ENCODE measurements at places on chromosomes 3 and 15.

GRCh38 chr3:195583831-195584542 lies at the start of gene APOD:
Gene APOD, minus strand, starts transcription at chr3:195583940. Its CDS starts 4,479 bp downstream, at chr3:195579461.
- no peak for DNase-seq

DNA sequence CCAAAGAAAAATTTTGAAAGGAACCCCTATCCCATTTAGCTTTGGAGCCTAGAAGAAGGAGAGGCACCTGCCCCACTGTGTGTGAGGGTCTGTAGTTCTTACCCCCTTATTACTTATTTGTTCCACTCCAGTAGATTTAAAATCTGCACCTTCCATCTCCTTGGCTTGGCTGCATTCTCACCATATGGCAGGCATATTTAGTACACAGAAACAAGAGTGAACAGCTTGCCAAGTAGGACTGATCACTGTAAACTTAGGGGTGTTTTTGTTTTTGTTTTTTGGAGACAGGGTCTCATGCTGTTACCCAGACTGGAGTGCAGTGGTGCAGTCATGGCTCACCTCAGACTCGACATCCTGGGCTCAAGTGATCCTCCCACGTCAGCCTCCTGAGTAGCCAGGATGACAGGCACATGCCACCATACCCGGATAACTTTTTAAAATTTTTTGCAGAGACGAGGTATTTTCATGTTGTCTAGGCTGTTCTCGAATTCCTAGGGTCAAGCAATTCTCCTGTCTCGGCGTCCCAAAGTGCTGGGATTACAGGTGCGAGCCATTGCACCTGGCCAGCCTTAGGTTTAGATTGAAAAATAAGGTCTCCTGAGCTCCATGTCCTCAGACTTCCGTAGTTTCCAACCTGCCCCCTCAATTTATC lies 14.1 kb upstream of the ANXA2 start:
- no peak for DNase-seq

DNA sequence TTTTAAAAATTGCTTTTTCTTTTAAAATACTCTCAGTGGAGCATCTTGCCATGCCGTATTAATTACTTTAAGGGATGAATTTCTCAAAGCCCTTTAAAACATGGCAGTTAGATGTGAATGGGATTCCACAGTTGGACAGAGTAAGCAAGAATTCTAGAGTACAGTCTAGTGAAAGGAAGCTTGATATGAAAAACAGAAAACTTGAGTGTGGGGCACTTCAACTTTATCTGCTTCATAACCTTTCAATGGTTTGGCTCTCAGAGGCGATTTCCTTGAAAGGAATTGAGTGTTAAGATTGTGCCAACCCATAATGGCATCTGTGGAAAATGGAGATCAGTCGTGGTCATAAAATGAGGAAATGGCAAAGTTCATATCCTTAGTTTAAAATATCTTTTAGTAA lies 127.7 kb upstream of the SAMMSON start:
- DNase-seq: no peak

DNA sequence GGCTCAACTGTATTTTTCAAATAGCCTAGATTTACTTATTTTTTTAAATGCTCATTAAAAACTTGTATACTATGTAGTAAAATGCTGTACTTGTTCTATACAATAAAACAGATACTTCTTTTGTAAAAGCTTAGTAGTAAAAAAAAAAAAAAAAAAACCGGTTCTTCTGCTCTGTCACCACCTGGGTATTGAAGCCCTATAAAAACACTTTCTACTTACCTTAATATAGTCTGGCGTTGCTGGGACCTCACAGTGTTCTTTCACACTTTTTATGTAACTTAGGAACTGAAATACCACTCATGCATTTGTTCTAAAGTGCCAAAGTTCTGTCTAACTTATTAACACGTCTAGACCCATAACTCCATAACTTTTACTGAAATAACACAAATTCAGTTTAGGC lies 61.4 kb downstream of the TASOR start:
- no peak for DNase-seq

GRCh38 chr3:126982126-126982470 lies 817 bp upstream of the PLXNA1 start:
- DNase-seq: peak; percentile 35

DNA sequence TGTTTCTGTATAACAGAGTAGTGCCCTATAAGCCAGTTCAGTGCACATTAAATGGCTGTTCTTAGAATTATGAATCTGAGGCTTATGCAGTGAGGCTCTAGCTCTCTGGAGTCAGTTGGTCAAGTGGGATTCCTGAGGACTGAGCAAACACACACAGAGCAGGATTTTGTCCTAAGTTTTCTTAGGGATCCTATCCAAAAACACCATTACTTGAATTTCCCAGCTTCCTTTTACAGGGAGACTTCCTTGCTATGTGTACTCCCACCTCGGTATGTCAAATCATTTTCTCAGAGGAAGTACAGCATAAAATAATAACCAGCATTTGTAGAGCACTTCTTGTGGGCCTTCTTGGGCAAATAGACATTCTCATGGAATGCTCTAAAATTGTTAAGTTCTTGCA lies 63.1 kb upstream of the GOLGA6B start:
- no peak for DNase-seq

GRCh38 chr15:67761343-67761742 lies 64.0 kb upstream of the SKOR1 start:
- DNase-seq: no peak

- no peak for DNase-seq
Measured at GRCh38 chr15:32838338-32838737, 120.5 kb downstream of the GREM1 start.

GRCh38 chr3:177201700-177202397 lies 4.6 kb upstream of the TBL1XR1 start:
- peak; percentile 24 for DNase-seq

- no peak for DNase-seq
Measured at GRCh38 chr3:53753518-53754183, 92.6 kb downstream of the CHDH start.

DNA sequence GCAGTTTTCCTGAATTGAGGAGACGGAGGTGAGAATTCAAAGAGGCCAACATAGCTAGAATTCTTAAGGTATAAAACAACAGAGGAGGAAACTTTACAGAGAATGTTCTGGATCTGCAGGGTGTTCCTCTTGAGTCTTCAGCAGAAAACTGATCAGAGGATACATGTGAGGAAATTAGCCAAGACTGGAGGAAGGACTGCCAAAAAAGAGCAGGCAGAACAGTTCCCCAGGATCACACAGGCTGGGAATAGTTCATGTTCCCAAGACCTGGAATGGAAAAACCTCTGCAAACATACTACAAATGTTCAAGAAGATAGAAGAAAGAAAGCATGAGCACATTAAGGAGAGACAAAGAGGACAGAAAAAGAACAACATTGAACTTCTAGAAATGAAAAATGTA lies 7.5 kb downstream of the SLC49A4 start:
- no peak for DNase-seq

DNA sequence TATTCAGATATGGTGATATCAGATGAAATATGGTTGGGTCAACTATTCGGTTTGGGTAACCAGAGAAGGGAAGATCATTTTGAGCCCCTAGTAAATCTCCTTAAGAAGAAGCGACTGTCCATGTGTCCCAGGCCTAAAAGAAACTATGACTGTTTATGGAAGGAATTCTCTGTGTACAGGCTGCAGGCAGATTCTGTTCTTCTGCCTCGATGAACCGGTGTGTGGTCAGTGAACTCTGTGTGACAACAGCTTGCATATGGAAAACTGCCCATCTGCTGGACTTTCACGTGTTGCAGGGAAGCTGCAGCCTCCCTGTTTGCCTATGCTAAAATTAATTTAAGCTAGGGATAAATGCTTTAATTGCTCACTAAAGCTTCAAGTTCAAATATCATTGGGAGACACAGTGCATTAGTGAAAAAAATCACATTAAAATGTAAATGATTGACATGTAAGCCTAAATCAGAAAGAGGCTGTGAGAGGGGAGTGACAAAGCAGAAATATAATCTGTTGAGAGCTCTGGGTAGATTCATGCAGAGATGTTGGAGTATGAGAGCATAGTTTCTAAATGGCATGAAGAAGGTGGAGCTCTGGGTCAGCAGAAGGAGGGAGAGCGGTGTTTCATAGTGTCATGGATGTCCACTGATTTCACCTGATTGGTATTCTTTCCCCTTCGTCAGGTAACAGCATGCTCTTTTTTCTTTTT lies 65.4 kb upstream of the PFN2 start:
- no peak for DNase-seq

DNA sequence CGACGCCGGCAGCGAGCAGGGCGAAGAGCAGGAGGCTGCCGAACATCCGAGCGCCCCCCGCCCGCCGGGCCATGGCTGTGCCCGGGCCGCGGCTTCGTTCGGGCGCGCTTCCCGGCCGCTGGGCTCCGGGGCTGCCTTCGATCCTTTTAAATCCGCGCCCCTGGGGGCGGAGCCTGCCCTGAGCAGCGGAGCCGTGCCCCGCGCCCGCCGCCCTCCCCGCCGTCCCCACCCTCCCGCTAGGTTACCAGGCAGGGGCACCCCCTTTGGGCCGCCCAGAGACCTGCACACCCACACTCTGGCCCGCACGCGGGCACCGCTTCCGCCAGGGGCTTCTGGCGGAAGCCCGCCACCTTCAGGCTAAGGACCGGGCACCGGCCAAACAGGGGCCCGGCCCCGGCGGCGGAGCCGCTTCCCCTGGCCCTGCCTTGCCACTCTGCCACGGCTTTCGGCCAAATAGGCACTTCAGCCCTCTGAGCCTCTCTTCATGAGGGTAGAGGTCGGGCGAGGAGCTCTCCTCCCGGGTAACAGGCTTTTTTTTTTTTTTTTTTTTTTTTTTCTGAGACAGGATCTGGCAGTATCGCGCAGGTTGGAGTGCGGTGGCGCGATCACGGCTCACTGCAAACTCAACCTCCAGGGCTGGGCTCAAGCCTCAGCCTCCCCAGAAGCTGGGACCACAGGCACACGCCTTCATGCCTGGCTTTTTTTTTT lies at the start of gene NMB:
Gene NMB, minus strand, starts transcription at position 120 of the 708 bp plus-strand sequence. Its CDS starts 47 bp downstream, at position 73.
- peak; percentile 43 for DNase-seq

DNA sequence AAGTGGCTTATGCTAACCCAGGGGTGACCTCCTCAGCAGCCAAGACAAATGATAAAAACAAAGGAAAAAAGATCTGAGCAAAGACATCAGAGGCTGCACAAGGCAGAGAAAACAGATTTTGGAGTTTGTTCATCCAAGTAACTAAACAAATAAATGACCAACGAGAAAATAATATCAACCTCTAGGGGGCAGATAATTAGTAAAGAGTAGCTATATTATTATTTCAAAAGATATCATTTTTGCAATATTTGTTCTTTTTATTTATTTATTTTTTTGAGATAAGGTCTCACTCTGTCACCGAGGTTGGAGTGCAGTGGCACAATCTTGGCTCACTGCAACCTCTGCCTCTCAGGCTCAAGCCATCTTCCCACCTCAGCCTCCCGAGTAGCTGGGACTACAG lies 101.8 kb downstream of the PCCB start:
- DNase-seq: no peak

DNA sequence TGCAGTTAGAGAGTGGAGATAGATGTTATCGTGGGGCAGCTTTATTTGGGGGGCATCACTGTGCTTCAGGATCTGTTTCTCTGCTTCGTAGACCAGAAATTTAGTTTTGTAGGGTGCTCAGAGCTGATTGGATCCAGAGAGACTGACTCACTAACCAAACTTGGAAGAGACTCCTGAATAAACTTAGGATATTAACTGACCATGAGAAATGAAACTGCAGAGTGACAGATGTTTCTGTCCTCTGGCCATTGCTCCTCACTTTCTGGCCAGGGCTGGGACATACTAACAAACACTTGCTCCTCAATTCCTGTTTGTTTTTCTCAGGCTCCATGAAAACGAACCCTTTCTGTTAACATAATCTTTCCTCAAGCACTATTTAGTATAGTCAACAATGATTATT lies 4.3 kb downstream of the ZNF592 start:
- no peak for DNase-seq

DNA sequence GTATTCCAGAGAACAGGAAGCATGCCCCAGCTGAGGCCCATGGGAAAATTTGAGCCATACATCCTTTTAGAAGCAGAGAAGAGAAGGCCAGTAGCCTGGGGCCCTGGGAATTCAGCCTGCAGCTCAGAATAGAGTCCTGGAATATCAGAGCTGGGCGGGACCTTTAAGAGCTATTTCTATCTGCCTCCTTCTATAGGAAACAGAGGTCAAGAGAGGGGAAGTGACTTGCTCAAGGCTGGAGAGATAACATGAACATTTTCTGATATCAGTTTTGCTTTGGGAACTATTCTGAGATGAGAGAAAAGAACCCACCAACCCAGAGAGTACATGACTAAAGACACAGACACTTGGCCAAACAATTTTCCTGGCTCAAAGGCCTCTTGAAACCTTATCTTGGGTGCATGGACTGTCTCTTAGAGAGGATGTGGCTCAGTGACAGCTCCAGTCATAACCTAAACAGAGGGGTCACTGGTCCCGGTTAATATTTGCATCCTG lies 26.0 kb downstream of the MASP1 start:
- no peak for DNase-seq

- DNase-seq: no peak
Measured at GRCh38 chr3:39284457-39284881, 4.6 kb upstream of the CX3CR1 start.

DNA sequence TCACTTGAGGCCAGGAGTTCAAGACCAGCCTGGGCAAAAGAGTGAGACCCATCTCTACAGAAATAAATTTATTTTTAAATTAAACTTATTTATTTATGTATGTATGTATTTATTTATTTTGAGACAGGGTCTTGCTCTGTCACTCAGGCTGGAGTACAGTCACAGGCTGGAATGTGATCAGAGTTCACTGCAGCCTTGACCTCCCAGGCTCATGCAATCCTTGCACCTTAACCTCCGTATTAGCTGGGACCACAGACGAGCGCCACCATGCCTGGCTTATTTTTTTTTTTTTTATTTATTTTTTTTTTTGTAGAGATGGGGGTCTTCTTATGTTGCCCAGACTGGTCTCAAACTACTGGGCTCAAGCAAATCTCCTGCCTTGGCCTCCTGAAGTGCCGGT lies 135.2 kb upstream of the HES1 start:
- no peak for DNase-seq

- peak; percentile 61 for DNase-seq
Measured at GRCh38 chr3:170358042-170359010, 811 bp downstream of the SKIL start.

DNA sequence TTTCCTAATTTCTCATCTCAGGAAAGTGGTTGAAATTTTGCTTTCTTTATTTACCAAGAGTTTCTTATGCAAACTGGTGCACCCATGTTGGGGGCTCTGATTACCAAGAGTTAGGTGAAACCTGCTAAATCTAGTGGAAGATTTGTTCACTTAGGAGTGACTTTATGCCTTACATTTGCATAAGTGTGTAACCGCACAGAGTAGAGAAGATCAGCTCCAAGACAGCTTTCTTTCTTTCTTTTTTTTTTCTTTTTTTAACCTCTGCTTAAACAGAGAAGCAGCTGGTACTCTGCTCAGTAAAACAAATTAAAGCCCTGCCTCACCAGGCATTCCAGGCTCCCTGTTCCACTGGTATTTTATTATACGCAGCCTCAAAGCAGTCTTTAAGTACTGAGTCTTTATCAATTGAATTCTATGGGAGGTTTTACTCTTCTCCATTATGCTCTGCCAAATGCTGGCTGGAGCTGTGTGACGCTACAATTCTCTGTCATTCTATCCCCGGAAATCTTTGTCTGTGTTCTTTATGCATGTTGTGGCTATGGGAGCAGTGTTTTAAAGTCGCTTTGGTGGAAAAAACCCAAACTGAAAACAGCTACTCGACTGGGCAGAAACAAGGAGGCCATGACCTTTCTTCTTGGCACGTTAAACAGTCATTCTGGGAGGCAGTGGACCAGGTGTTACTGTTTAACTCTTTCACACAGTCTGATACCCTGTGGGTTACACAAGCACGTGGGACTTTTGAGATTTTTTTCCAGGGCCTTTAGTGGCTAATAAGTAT lies 55.2 kb upstream of the GBE1 start:
- no peak for DNase-seq

GRCh38 chr3:193593668-193594030 lies 641 bp downstream of the OPA1 start:
- no peak for DNase-seq
